Esophagus muscularis mucosa (tissue), 4 donors: ENCODE measurements at places on chromosomes 12 and 14. TPM values are rescaled to one million over a fixed set of nuclear protein-coding genes. Genes with fewer than 3 reads are reported as not detected.

DNA sequence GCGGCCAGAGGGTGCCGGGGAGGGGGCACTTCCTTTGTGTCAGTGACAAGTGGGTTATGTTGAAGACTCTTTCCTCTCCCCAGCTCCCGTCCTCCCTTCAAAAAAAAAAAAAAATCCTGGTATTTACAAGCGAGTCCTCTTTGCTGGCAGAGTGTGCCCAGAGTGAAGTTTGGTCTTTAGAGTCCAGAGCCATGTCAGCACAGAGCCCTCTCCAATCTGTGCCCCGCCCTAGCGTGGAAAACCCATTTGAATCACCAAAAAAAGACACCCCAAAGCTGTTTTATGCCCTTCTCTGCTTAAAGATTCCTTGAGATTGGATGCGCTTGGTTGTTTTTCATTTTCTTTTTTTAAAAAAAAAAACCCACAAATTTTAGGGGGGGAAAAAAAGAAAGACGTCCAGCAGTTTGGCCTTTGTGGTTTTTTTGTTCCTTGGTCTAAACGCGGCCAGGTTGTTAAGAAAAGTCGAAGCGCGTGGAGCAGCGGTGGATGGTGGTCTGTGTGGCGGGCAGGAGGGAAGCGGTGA lies 3.3 kb downstream of the NKX2-1 start:
- no peak overlapping the region for H3K27ac ChIP-seq
- H3K27me3 ChIP-seq: peaks cover 100% of the 10 kb centered on the region
- DNase-seq: no peak
- H3K36me3 ChIP-seq: no peaks in the 10 kb centered on the region

OAS3 gene
- total RNA-seq: 9.3 TPM

- H3K27me3 ChIP-seq: peaks cover 64% of the 10 kb centered on the region
- H3K27ac ChIP-seq: no peak overlapping the region
- peaks cover 6% of the 10 kb centered on the region for H3K4me1 ChIP-seq
- no peak overlapping the region for H3K4me3 ChIP-seq
- no peaks in the 10 kb centered on the region for H3K36me3 ChIP-seq
These were observed 94.7 kb upstream of the GSC start for GRCh38 chr14:94864387-94865195.

OR4K15 gene
- total RNA-seq: not detected

DNA sequence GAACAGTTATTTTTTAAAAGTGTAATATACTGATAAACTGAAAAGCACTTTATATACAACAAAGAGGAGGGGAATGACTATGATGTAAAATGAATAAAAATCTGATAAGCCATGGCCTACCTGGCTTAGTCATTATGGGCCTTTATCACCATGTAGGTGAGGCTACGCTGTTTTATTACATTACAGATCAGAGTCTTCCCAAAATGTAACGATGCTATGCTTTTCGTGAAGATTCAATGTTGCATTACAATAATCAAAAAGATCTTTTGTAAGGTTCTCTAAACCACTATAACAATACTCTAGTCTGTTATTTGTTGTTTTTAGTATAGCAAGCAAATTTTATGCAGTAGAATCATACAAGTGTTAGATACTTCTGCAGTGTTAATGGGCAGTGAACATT lies 34.2 kb downstream of the ARID4A start:
- H3K4me1 ChIP-seq: peaks cover 23% of the 10 kb centered on the region
- H3K36me3 ChIP-seq: peaks cover 50% of the 10 kb centered on the region
- H3K27ac ChIP-seq: no peak overlapping the region
- no peak for DNase-seq

- H3K4me1 ChIP-seq: peaks cover 8% of the 10 kb centered on the region
- H3K36me3 ChIP-seq: no peaks in the 10 kb centered on the region
- no peak overlapping the region for H3K27ac ChIP-seq
- peak; percentile 62 for DNase-seq
- no peak overlapping the region for H3K4me3 ChIP-seq
These were observed 167.1 kb downstream of the CRADD start for GRCh38 chr12:93844164-93844784.

DNA sequence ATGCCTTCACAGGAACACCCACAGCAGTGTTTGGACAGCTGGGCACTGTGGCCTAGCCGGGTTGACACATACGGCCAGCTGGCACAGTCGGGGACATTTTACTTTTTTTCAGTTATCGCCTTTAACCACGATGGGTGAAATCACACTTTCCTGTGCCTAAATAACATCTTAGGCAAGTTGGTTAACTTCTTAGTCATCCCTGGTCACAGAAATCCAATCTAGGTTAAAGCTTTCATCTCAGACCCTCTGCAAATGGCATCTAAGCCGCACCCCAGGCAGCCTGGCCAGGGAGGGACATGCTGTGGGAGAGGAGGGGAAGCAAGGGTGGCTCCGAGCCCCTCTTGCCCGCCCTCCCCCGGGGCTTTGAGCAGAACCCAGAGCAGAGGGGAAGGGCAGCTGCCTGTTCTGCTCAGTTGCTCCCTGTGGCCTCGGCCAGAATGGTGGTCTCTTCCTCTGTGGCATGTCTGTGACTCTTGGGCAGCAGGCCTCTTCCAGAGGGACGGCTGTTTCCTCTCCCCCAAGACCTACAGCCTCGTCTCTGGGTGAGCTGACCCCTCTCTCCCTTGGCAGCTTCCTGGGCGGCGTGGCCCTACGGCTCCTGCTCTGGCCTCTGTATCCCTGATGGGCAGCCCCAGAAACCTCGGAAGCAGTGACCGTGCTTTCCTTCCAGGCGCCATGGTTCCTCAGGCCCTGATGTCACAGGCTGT lies 85.4 kb upstream of the DYNC1H1 start:
- H3K27me3 ChIP-seq: no peaks in the 10 kb centered on the region
- peaks cover 8% of the 10 kb centered on the region for H3K36me3 ChIP-seq
- no peak for DNase-seq
- H3K4me3 ChIP-seq: no peak overlapping the region

- DNase-seq: no peak
- no peaks in the 10 kb centered on the region for H3K36me3 ChIP-seq
- H3K27me3 ChIP-seq: no peaks in the 10 kb centered on the region
These were observed 233.6 kb upstream of the RGS6 start for GRCh38 chr14:71698673-71699072.

DNA sequence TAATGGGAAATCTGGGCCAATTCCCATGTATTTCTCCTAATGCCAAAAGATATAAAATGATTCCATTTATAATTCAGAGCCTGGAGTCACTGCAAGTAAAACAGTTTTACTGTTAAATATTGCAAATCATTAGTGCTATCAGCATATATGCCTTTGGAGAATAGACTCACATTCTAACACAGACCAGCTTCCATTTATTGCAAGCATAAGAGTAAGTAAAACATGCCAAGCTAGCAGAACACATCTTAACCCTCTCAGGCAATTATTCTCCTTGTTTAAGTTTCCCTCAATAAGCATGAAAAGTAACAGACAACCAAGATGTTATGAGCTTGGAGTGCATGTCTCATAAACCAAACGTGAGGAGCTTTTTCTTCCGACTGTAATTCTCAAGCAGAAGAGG lies 173.9 kb upstream of the GRIP1 start:
- H3K36me3 ChIP-seq: no peaks in the 10 kb centered on the region
- no peak for DNase-seq
- H3K27ac ChIP-seq: no peak overlapping the region
- no peaks in the 10 kb centered on the region for H3K27me3 ChIP-seq

- H3K27ac ChIP-seq: no peak overlapping the region
- H3K27me3 ChIP-seq: no peaks in the 10 kb centered on the region
- no peaks in the 10 kb centered on the region for H3K4me1 ChIP-seq
- no peak overlapping the region for H3K4me3 ChIP-seq
- no peak for DNase-seq
- H3K36me3 ChIP-seq: no peaks in the 10 kb centered on the region
These were observed 14.0 kb downstream of the CEP83 start for GRCh38 chr12:94445662-94446061.

MYF6 gene
- not detected for total RNA-seq

ZNF385A gene
- total RNA-seq: 15.7 TPM

IL26 gene
- total RNA-seq: not detected

DNA sequence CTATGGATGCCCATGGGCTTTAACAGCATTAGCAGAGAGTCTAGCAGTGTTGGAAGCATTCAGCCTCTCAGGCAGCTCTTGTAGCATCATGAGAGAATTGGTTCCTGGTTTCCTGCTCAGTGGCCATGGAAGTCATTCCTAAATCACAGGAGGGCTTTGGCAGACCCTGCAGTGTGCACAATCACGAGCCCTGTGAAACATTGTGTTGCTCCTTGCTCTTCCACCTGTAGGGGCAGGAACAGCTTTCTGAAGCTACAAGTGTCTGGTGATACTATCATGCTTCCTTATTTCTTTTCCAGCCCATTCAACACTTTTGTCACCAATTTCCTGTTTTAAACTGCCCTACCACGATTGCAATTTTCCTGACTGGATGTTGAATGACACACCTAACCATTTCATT lies 402.2 kb upstream of the USP15 start:
- no peaks in the 10 kb centered on the region for H3K36me3 ChIP-seq
- no peak overlapping the region for H3K27ac ChIP-seq
- DNase-seq: no peak
- no peaks in the 10 kb centered on the region for H3K27me3 ChIP-seq
- H3K4me1 ChIP-seq: no peaks in the 10 kb centered on the region

HEBP1 gene
- total RNA-seq: 58.3 TPM

- no peaks in the 10 kb centered on the region for H3K4me1 ChIP-seq
- no peak overlapping the region for H3K27ac ChIP-seq
- H3K4me3 ChIP-seq: no peak overlapping the region
- no peak for DNase-seq
These were observed 265.7 kb upstream of the SRRM4 start for GRCh38 chr12:118715647-118716046.

DNA sequence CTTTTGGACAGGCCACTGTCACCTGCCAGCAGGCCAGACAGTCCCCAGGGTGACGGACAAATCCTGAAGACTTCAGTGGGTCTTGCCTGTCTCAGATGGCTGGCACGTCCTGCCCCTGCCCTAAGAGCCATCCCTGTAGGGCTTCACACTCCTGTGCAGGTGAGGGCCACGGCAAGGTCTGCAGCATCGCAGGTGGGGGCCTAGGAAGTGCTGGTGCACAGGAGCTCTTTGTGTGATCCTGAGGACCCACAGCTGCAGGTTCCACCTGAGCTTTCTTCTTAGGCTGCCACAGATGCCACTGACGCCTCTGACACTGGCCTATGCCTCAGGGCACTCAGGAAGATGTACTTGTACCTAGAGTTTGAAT lies 108.5 kb upstream of the FKBP4 start:
- no peak overlapping the region for H3K4me3 ChIP-seq
- no peaks in the 10 kb centered on the region for H3K27me3 ChIP-seq
- H3K36me3 ChIP-seq: peaks cover 94% of the 10 kb centered on the region
- no peaks in the 10 kb centered on the region for H3K4me1 ChIP-seq

GRCh38 chr14:49754570-49755097 lies 13.3 kb upstream of the KLHDC2 start:
- H3K4me3 ChIP-seq: no peak overlapping the region
- peaks cover 10% of the 10 kb centered on the region for H3K36me3 ChIP-seq
- no peaks in the 10 kb centered on the region for H3K4me1 ChIP-seq
- DNase-seq: no peak
- H3K27me3 ChIP-seq: no peaks in the 10 kb centered on the region
- no peak overlapping the region for H3K27ac ChIP-seq

ZBTB42 gene
- total RNA-seq: 4.4 TPM

NDRG2 gene
- total RNA-seq: 200 TPM

KRT77 gene
- not detected for total RNA-seq

DNA sequence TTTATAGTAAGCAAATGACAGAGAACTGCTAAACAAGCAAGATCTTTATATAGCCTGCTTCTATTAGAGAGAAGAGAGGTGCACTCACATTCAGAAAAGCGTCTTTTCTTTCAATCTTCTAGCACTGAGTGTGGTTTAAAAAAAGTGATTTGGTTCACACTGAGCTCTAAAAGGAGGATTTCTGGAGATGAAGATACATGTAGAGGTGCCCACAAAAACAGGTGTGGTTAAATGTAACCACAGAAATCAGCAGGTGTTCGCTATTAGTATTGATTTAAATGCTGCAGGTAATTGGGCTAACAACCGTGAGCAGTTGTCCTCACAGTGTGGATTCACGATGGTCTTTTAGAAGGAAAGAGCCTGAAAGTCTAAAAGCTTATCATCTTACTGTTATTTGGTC lies 10.7 kb downstream of the PKP2 start:
- H3K27ac ChIP-seq: no peak overlapping the region
- no peak for DNase-seq
- no peak overlapping the region for H3K4me3 ChIP-seq
- H3K36me3 ChIP-seq: no peaks in the 10 kb centered on the region

DNA sequence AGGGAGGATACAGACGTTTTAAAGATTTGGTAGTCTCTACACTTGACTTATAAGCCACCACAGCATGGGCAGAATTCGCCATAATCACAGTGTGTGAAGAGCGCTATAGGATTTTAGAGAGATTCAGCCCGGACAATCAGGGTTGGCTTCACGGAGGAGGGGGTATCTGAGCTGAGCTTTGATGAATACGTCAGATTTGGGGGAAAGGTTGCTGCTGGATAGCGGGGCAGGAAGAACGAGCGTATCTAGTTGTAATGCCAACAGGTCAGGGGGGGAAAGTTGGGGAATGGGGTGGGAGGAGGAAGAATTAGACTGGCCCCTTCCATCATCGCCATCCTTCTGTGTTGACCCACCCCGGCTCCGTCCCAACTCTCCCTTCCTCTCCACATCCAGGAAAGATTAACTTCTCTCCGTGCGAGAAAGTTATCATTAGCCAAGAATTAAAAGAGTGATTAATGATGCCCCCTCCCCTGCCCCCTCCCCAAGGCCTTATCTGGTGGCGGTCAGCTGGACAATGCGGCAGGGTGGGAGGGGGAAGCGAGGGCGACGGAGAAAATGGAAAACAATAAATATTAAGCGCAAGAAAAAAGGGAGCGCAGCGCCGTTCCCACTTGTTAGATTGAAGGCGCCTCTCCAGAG lies 13.5 kb upstream of the GPATCH2L start:
- peaks cover 3% of the 10 kb centered on the region for H3K4me1 ChIP-seq
- no peak overlapping the region for H3K27ac ChIP-seq
- H3K36me3 ChIP-seq: no peaks in the 10 kb centered on the region
- DNase-seq: no peak

DNA sequence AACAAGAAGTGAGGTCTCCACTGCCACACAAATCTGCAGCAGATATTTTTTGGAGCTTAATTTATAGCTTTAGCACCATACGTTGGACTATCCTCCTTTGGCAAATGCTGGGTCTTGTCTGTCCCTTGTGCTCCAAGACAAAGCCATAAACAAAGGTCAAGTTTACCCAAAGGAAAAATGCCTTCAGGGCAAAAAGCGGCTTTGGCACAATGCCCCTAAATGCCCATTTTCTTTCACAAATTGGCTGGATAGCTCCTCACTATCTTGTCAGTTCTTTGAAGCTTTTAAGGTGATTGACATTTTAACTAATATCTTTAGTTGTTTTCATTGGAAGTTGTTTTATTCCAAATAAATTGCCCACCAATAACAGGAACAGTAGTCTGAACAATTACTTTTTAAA lies 59.6 kb downstream of the EML5 start:
- no peaks in the 10 kb centered on the region for H3K4me1 ChIP-seq
- H3K4me3 ChIP-seq: no peak overlapping the region
- no peak for DNase-seq
- no peak overlapping the region for H3K27ac ChIP-seq

DNA sequence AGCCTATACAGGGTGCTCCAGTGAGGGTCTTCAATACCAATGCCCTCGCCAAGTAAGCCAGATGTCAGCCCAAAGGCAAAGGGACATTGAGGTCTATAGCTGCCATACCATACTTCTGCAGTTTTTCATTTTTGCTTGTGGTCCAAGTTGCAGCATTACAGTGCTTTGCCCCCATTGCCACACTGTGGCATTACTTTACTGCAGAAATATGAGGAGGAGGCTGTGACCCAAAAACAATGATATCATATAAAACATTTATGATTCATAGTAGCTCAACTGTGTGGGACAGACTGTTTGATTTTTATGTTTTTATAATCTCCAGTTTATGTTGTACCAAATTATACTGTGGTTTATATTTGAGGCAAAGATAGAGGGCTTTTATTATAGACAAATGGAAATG lies 64.1 kb downstream of the KIAA0586 start:
- peaks cover 15% of the 10 kb centered on the region for H3K36me3 ChIP-seq
- no peak overlapping the region for H3K4me3 ChIP-seq
- no peaks in the 10 kb centered on the region for H3K4me1 ChIP-seq
- H3K27me3 ChIP-seq: no peaks in the 10 kb centered on the region
- no peak for DNase-seq

CFAP73 gene
- total RNA-seq: not detected
